ENCODE measurements at places on chromosomes 7 and 10. TPM values are rescaled to one million over a fixed set of nuclear protein-coding genes. Genes with fewer than 3 reads are reported as not detected.

ABCC2 gene
- 0.70 TPM for total RNA-seq

WIPF3 gene
- total RNA-seq = 1.1 TPM

MYL7 gene
- not detected for total RNA-seq

CNPY1 gene
- total RNA-seq = not detected

- H3K36me3 ChIP-seq = no peaks in the 10 kb centered on the region
- no peaks in the 10 kb centered on the region for H3K27me3 ChIP-seq
- no peaks in the 10 kb centered on the region for H3K4me1 ChIP-seq
- no peak overlapping the region for H3K4me3 ChIP-seq
Observed at GRCh38 chr10:21705142-21705827, 171.3 kb downstream of the MLLT10 start.

GRCh38 chr7:98126311-98127142 is 19.9 kb downstream of the LMTK2 start:
- H3K4me1 ChIP-seq = peaks cover 6% of the 10 kb centered on the region
- no peak overlapping the region for H3K4me3 ChIP-seq
- DNase-seq = no peak
- H3K27ac ChIP-seq = no peak overlapping the region

GRCh38 chr10:73871295-73872189 is 2.8 kb downstream of the CAMK2G start:
- H3K4me1 ChIP-seq = peaks cover 39% of the 10 kb centered on the region
- no peaks in the 10 kb centered on the region for H3K27me3 ChIP-seq
- H3K27ac ChIP-seq = peak overlapping the region; percentile 68
- no peak overlapping the region for H3K4me3 ChIP-seq

- H3K36me3 ChIP-seq = no peaks in the 10 kb centered on the region
- H3K27me3 ChIP-seq = no peaks in the 10 kb centered on the region
- no peak for DNase-seq
- H3K4me1 ChIP-seq = no peaks in the 10 kb centered on the region
- no peak overlapping the region for H3K4me3 ChIP-seq
Observed at GRCh38 chr7:45420843-45421495, 153.2 kb upstream of the ADCY1 start.

- H3K4me1 ChIP-seq = no peaks in the 10 kb centered on the region
- H3K27me3 ChIP-seq = no peaks in the 10 kb centered on the region
- H3K36me3 ChIP-seq = no peaks in the 10 kb centered on the region
- no peak for DNase-seq
- H3K27ac ChIP-seq = no peak overlapping the region
Observed at GRCh38 chr10:13074563-13075451, 25.2 kb upstream of the OPTN start.
